ENCODE measurements at places on chromosomes 2 and 18.

DNA sequence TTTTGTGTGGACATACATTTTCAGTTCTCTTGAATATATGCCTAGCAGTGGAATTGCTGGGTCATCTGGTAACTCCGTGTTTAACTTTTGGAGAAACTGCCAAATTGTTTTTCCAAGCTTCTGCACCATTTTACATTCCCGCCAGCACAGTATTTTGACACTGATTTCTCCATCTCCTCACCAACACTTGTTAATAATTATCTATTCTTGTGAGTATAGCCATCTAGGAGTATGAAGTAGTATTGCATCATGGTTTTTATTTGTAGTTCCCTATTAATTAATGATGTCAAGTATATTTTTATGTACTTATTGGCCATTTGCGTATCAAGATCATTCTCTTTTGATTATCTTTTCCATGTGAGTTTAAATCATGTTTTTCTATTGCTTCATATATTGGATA, 17.9 kb upstream of the AOX1 start:
- DNase-seq, result no peak

GRCh38 chr2:46298522-46299353, 1.5 kb downstream of the EPAS1 start:
- DNase-seq, result peak; percentile 68

DNA sequence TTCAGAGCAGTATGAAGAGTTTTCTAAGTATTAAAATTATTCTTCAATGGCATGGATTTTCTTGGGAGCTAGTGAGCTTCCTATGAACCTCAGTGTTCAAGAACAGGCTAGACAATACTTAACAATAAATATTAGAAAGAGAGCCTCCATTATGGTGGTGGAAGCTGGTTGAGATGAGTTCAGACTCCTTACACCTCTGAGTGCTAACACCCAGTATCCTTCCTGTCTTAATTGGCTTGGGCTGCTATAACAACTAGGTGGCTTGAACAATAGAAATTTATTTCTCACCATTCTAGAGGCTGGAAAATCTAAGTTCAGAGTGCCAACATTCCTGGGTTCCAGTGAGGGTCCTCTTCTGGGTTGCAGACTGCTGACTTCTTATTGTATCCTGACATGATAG, 369.4 kb upstream of the HNRNPA3 start:
- DNase-seq, result no peak

DNA sequence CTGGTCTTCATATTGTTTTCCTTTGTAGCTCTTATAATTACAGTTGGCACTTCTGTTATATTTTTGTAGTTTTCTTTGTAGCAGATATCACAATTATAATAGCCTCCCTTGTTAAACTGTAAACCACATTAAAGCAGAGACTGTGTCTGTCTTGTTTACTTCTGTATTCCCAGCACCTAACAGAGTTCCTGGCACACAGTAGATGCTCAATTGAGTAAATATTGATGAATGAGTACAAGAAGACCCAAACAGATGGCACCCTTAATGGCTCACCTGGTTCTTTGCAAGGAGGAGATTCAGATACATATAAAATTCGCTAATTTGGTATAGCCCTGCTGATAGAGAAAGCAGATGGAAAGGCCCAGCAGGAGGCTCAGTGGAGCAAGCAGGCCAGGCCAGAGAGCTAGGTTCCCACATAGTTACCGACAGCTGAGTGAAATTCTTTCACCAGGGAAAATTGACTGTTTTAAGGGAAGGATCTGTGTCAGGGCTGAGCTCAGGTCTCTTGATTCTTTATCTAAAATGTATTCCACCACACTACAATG, 120.1 kb downstream of the NUP35 start:
- DNase-seq, result no peak

DNA sequence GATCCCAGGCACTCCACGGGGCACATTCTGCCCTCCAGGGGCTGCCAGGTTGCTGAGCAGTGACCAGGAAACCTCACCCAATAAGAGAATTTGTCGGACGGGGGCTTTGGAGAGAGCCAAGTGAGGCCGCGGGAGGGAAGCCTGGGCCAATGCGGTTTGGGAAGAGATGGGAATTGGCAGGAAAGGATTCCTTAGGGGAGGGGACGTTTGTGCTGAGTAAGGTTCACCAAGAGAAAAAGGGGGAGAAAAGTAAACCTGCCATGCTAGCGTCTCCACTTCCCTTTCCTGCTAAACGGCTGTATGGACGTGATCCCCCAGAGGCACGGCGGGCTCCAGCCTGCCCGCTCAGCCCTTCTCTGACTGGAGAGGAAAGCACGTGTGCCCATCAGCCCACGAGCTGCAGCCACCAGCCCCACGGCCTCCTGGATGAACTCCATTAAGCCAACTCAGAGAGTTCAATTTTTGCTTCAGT, 194.4 kb upstream of the ID2 start:
- no peak for DNase-seq

GRCh38 chr2:168622559-168622958, 166.5 kb downstream of the CERS6 start:
- DNase-seq, result no peak

- DNase-seq, result no peak
Observed at GRCh38 chr2:65096948-65097347, 33.0 kb downstream of the RAB1A start.

GRCh38 chr2:134906726-134907125, 11.9 kb upstream of the CCNT2 start:
- no peak for DNase-seq

- DNase-seq, result no peak
Observed at GRCh38 chr2:206088248-206088647, 2.3 kb upstream of the INO80D start.

GRCh38 chr2:6934345-6934744, 17.1 kb downstream of the RNF144A start:
- no peak for DNase-seq

- DNase-seq, result no peak
Observed at GRCh38 chr2:162928356-162928755, 89.8 kb upstream of the KCNH7 start.

GRCh38 chr18:47895565-47896250, 34.8 kb downstream of the SMAD2 start:
- DNase-seq, result no peak

DNA sequence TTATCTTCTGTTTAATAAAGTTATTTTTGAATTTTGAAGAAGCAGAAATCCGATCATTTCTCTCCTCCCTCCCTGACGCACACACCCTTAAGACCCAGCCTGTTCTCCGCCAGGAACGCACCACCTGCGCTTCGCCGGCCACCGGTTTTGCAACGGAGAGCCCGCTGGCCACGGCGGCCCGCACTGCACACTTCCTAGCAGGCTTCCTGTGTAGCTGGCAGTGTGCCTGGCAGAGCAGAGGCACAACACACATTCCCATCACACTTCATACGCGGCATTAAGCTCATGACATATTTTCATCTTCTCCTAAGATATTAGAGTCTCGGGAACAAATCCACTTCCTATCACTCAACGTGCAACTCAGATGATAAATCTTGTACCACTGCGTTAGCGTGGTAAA, 148.0 kb downstream of the HDAC4 start:
- no peak for DNase-seq

- no peak for DNase-seq
Observed at GRCh38 chr18:2994603-2995432, 18.1 kb downstream of the LPIN2 start.

- no peak for DNase-seq
Observed at GRCh38 chr2:234993541-234993981, 41.7 kb downstream of the SH3BP4 start.

DNA sequence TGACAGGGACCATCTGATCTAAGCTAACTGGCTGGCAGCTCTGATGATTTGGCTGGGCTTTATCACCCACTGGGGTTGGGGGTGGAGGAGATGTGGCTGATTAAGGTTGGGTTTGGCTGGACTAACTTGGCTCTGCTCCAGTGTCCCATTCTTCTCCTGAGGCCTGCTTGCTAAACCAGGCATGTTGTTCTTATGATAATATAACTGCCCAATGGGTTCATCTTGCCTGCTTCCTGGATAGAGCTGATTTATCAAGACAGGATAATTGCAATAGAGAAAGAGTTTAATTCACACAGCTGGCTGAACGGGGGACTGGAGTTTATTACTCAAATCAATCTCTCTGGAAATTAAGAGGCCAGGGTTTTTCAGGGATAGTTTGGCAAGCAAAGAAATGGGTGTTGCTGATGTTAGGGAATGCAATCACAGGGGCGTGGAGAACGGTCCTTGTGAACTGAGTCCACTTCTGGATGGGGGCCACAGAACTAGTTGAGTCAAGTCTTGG, 150.4 kb downstream of the PTH2R start:
- no peak for DNase-seq

GRCh38 chr2:20191714-20192569, 33.0 kb downstream of the SDC1 start:
- no peak for DNase-seq

- no peak for DNase-seq
Observed at GRCh38 chr2:3628241-3628679, 29.7 kb upstream of the ALLC start.

DNA sequence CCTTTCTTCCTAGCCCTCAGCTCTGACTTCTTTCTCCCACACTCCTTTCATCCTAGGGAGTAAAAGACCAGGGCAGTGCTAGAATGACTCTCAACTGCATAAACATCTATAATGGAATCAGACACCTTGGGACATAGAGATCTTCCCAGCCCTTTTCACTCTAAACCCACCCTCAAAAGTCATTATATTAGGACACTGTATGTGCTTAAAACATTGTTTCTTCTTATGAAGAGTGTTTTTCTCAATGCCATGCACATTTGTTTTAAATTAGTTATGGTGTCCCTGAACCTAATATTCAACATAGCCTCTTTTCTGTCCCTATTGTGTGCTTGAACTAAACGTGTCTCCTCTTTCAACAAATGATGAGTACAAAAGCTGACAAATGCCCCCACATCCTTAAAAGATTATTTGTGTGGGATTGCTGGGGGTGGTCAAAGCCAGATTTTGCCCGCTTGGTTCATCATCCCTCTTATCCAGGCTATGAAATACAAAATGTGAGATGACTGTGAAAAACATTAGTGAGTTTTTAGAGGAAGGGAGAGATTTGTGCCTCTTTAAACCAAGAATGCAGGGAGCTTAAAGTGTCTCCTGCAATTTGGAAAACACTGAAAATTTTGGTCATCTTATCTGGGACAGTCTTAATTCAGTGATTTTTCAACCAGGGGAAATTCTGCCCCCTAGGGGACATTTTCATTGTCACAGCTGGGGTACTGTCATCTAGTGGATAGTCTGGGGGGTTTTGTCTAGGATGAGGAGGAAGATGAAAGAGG, 29.0 kb downstream of the SERPINB5 start:
- no peak for DNase-seq

GRCh38 chr18:67432806-67433205, 83.7 kb downstream of the DSEL start:
- no peak for DNase-seq

- DNase-seq, result no peak
Observed at GRCh38 chr18:24189007-24189528, 50.2 kb downstream of the CABYR start.

- no peak for DNase-seq
Observed at GRCh38 chr2:174080672-174081121, 115.5 kb upstream of the SP3 start.

DNA sequence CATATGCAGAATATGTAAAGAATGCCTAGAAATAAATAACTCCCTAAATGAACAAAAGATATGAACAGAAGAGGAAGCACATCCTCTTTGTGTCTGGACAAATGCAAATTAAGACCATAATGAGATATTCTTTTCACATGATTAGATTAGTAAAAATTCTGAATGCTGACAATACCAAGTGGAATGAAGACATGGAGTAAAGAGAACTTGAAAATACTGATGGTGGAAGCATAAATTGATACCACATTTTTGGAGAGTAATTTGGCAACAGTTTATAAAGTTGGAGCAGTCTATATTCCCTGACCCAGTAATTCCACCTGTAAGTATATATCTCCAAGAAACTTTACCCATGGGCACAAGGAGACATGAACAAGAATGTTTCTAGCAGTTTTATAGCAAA, 130.0 kb downstream of the CAPN13 start:
- no peak for DNase-seq

- DNase-seq, result no peak
Observed at GRCh38 chr2:77839102-77839501, 316.9 kb upstream of the LRRTM4 start.

GRCh38 chr18:61965311-61965710, 72.5 kb upstream of the RNF152 start:
- no peak for DNase-seq

- no peak for DNase-seq
Observed at GRCh38 chr2:79670198-79670597, 157.3 kb downstream of the CTNNA2 start.

DNA sequence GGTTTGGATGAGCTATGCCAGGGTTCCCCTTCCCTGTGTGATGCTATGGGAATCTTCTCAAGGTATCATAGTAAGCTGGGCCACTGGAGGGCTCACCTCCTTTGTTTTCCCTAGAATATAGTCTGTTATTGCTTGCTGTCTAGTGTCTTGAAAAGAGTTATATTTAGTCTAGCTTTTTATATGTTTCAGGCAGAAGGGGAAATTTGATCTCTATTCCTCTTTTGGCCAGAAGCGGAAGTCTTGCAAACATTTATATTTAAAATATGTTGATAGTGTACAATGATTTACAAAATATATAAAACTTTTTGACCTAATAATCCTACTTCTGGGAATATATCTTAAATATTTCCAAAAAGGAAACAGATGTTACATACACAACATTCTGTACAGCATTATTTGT, 260.7 kb downstream of the FHOD3 start:
- no peak for DNase-seq

DNA sequence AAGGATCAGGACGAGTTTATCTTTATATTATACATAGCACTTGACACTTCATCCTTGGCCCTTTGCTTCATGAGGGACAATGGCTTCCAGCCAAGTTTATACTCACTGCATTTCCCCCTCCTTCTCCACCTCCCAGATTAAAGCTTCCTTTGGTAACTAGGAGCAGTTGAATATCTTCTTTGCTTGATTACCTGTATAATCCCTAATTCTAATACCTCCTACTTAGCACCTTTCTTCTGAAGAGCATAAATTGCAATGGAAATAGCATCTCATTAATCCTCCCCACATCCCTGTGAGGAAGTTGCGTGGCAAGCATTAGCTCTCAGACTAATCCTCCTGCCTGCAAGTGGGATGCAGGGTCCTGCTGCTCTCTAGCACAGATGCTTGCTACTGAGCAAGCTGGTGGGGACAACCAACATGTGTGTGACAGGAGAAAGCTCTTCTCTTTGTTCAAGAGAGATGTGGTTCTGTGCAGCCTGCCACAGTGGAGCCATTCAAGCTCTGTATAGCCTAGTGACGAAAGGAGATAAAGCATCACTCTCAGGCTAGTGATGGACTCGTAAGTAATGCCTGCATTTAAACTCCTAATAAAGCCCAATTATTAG, 19.1 kb downstream of the KLHL14 start:
- no peak for DNase-seq

DNA sequence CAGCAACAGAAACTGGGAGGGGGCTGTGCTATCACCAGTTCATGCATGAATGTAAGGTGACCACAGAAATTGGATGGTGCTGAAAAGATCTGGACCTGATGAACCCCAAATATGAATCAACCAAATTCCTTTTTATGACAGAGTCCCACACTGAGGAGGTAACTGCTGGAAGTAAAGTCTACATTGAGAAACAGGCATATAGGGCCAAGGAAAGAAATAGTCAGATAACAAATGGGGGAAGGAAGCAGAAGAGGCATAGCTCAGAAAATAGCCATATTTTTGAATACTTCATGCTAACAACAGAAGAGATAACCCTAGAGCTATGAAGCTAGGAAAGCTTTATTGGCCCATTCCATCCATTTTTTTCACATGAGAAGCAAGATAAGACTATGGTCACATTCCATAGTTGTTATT, 25.8 kb downstream of the ZC3H6 start:
- no peak for DNase-seq

GRCh38 chr18:57333940-57334339, 18.4 kb upstream of the ST8SIA3 start:
- no peak for DNase-seq

All from stimulated activated effector memory CD8-positive, alpha-beta T cell treated with anti-CD3 and anti-CD28 coated beads, Interleukin-12 subunit alpha, Interleukin-12 subunit beta, amount 100 ng/mL, for 72 hours (primary cell).